H1 (cell line): ENCODE measurements at places on chromosomes 2 and 18. TPM values are rescaled to one million over a fixed set of nuclear protein-coding genes. Genes with fewer than 3 reads are reported as not detected.
A peak's percentile ranks its signal among the peaks of the same experiment; 100 is the strongest.

- H3K27ac ChIP-seq = no peak overlapping the region
- H3K4me1 ChIP-seq = no peaks in the 10 kb centered on the region; the same call in 1 of the 2 replicates
- no peaks in the 10 kb centered on the region for H3K27me3 ChIP-seq
- no peaks in the 10 kb centered on the region for H3K36me3 ChIP-seq
- DNase-seq = peak; percentile 54
- H3K4me3 ChIP-seq = no peak overlapping the region
Measured at GRCh38 chr2:200795028-200795440, 16.7 kb upstream of the BZW1 start.

- no peaks in the 10 kb centered on the region for H3K4me1 ChIP-seq
- no peak overlapping the region for H3K27ac ChIP-seq
- no peaks in the 10 kb centered on the region for H3K36me3 ChIP-seq
- no peak for DNase-seq
- H3K27me3 ChIP-seq = no peaks in the 10 kb centered on the region
- no peak overlapping the region for H3K4me3 ChIP-seq
Measured at GRCh38 chr2:236397681-236398080, 133.5 kb upstream of the ASB18 start.

- peak overlapping the region; percentile 97 for H3K4me3 ChIP-seq
- DNase-seq = no peak
- H3K4me1 ChIP-seq = peaks cover 2% of the 10 kb centered on the region
- no peak overlapping the region; the same call in 1 of the 2 replicates for H3K27ac ChIP-seq
- H3K36me3 ChIP-seq = no peaks in the 10 kb centered on the region
Measured at GRCh38 chr2:53969285-53969967, 1.4 kb downstream of the PSME4 start.

The TCF7L1 gene
- 108 and 110 TPM in 2 replicates for total RNA-seq

DNA sequence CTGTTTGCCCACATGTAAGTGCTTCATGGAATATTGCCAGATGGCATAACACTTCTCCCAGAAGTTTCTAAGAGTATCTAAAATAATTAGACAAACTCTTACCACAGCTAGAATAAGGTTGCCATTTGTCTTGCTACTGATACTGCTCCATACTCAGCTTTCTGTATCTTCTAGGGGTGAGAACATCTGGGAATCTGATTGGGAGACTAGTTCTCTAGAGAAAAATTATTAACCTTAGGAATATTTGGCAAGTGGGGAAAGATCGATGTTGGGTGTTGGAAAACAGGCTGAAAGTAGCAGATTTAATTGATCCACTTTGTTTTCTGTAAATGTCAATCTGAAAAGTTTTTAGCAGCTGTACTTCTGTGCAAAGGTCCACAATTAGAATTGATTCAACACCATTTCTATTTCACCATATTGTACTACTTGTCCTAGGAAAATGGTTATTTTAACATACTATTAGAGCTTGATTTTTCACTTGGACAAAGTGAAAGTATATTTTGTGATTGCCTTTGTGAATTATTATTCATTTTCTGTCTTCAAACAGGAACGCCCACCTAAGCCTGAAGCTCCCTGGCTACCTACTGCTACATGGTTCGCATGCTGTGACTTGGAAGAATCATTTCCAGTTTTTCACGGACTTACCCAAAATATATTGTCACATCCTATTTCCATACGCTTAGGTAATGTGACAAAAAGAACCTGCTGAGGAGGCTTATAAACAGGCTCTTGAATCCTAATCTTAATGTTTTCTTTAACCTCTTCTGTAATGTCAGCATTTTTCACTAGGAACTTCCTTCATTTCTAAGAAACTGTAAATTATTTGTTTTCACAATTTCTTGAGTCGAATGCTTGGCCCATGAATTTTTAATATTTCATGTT is 147.7 kb downstream of the TRABD2A start:
- no peaks in the 10 kb centered on the region for H3K36me3 ChIP-seq
- H3K4me1 ChIP-seq = no peaks in the 10 kb centered on the region
- H3K27me3 ChIP-seq = no peaks in the 10 kb centered on the region
- no peak overlapping the region for H3K27ac ChIP-seq
- DNase-seq = no peak
- no peak overlapping the region for H3K4me3 ChIP-seq

The UGT1A4 gene
- not detected in 2 replicates for total RNA-seq
